ENCODE measurements at places on chromosomes 12 and 14.

DNA sequence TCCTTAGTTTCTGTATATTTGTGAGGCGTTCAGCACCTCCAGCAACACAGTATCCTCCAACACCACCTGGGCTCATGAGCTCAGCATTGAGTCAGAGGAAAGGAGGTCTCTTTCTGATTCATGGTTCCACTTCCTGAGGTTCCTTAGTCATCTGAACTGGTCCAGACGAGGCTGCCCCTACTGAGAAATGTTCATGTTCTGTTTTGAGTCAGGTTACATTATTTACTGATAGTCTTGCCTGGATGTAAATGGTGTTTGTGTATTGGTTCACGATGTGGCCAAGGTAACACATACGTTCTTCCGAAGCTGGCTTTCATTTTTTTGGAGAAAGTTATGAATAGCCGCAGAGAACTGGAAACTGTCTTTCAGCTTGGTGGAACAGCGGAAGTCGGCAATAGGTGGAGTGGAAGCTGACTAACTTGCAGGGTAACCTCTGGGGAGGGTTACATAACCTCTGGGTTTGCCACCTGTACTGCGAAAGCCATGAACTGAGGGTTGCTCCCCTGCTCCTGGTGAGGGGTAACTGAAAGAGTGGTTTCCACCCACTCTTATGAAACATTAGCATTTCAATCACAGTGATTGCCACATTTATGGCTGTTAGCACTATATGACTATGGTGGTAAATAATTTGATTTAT lies 42.2 kb upstream of the MANSC4 start:
- no peak for DNase-seq

GRCh38 chr12:123931686-123932321 lies 40.8 kb downstream of the CCDC92 start:
- DNase-seq = no peak

DNA sequence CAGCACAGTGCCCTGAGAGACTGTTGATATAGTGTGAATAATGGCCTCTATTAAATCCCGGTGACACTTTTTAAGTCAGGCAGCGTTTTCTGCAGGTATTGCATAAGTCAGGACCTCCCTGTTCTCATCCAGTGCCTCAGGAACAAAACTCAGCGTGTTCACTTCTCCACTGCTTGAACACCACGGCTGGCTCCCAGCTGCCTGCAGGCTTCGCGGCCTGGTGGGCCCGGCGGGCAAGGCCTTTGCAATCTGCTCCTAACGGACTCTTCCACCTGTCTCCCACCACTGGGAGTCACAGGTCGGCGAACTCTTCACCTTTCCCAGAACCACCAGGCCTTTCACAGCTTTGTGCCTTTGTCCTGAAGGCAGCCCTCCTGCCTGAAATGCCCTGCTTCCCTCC lies 18.7 kb downstream of the RFX4 start:
- no peak for DNase-seq

GRCh38 chr12:68739891-68740290 lies 6.1 kb upstream of the SLC35E3 start:
- no peak for DNase-seq

DNA sequence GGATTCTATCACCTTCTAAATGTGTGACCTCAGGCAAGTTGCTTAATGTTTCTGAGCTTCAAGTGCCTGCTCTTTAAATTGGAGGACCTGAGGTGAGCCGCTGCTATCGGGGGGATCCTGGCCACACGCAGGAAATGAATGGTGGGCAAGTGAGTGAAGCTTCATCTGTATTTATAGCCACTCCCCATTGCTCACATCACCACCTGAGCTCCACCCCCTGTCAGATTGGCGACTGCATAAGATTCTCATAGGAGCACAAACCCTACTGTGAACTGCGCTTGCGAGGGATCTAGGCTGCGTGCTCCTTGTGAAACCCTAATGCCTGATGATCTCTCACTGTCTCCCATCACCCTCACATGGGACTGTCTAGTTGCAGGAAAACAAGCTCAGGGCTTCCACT lies 158.6 kb upstream of the CCND2 start:
- DNase-seq = no peak

DNA sequence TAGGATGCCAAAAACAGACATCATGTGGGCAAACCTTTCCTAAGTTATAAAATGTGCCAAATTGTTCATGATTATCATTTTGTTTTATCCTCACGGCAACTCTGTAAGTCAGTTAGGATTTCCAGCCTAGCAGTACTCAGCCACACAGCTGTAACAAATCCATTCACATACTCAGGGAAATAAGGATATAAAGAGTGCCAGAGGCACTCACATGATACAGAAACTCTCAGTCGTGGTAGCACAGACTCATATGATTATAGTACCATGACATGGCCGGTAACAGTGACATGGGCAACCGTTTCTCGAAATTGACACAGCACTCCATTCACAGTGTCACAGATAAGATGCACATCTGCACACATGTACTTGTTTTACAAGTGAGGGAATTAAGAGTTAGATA lies 344.2 kb downstream of the LRIG3 start:
- no peak for DNase-seq

DNA sequence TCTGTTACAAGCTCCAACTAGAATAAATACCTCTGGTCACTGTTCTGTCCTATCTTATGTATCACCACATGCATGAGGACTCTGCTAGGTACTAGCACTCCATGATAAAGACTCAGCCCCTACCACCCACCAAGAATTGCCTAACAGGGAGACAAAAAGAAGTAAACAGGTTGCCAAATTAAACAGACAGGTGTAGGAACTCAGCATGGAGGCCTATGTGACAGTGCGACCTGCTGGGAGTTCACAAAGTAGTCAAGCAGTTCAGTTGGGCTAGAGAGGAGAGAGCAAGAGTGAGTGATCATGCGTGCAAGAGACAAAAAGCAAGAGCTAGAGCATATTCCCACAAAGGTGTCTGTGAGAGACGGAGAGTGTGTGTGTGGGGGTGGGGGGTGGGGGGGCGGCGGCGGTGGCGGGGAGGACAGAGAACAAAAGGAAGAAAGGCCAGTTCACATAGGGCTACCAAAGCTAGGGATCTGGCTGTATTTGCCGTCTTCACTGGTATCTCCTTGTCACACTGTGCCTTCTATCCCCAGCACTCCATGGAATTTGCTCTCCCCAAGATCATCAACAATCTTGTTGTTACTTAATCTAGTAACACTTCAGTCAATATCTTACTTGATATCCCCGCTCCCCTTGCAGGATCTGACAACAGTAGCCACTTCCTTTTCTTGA lies 81.2 kb downstream of the SPPL3 start:
- no peak for DNase-seq

DNA sequence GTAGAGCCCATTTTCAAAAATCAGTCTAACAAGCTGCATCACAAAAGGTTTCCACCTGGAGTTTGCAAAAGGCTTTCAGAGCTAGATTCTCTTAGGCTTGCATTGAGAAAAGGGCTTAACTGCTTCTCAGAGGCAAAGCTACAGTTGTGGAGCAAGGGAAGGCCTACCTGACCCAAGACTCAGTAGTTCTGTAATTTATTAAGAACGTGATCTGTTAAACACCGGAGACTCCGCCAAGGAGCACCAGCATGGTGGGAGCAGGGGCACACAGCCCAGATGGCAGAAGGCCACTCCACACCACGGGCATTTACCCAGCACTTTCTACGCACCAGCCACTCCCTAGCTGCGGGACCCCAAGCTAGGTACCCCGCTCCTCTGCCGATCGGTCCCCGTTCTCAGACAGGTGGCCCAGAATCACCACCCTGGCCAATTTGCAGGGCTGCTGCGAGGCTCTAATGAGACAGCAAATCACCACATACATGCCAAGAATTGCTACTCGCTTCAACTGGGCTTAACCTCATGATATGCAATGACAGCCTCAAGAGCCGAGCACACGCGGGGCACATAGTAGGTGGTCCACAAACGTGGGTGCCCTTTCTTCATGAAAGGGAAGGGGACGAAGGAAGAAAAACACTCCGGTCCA lies 1.5 kb downstream of the ITPK1 start:
- no peak for DNase-seq

GRCh38 chr12:53965281-53966084 lies 7.4 kb upstream of the HOXC11 start:
- no peak for DNase-seq

- no peak for DNase-seq
Observed at GRCh38 chr14:105861985-105862465, 335.6 kb downstream of the TMEM121 start.

GRCh38 chr12:8127138-8127537 lies 3.7 kb downstream of the CLEC4A start:
- peak; percentile 17 for DNase-seq

GRCh38 chr12:123942911-123943648 lies 29.6 kb downstream of the CCDC92 start:
- no peak for DNase-seq

DNA sequence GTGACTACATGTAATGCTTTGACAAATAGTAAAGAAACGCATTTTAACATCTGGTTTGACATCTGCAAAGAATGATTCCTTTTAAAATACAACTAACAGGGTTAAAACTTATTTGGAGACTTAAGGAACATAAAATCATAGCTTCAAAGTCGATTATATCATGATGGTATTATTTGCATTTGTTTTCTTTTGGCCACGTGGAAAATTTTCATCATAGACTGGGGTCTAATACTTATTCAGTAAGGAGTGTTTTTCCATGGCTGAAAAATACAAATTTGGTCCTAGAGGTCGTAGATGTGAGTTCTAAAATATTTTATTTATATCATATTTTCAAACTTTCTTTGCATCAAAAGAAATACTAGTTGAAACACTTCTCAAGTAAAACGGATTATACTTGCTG lies 31.5 kb upstream of the LMNTD1 start:
- no peak for DNase-seq

DNA sequence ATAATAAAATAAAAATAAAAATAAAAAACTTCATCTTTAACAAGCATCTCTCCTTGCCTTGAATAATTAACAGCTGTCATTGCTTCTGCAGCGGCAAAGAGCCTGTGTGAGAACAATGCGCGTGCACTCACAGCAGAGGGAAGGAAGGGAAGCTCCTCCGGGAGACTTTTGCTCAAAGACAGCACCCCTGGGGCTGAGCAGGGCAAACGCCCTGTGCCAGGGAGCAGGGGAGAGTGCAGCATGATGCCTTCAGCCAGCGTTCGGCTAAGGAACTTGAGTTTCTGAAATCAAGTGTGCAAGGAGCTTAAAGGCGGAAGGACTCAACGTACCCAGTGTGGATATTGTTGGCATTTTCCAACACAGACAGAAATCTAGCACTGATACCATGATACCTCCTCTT lies 120.5 kb downstream of the RIMBP2 start:
- DNase-seq = no peak

DNA sequence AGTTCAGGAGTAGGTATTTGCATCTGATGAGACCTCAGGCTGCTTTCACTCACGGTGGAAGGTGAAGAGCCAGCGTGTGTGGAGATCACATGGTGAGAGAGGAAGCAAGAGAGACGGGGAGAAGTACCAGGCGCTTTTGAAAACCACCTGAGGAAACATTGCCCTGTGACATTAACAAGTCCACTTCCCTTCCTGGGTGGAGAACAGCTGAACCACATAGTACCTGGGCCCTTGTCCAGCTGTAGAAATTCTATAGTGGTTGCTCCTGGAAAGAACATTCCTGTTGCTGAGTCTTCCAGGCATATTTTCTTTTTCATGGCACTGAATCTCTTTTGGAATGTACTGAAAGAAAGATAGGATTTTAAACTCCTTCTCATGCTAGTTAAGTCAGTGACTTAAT lies 87.3 kb upstream of the RIN3 start:
- DNase-seq = no peak

- no peak for DNase-seq
Observed at GRCh38 chr12:69415471-69416275, 54.5 kb upstream of the FRS2 start.

- DNase-seq = no peak
Observed at GRCh38 chr12:97306147-97306546, 156.5 kb upstream of the RMST start.

- no peak for DNase-seq
Observed at GRCh38 chr12:109173443-109174240, 57.3 kb downstream of the ACACB start.

GRCh38 chr12:27821259-27821973 lies 41.4 kb upstream of the MANSC4 start:
- peak; percentile 68 for DNase-seq

DNA sequence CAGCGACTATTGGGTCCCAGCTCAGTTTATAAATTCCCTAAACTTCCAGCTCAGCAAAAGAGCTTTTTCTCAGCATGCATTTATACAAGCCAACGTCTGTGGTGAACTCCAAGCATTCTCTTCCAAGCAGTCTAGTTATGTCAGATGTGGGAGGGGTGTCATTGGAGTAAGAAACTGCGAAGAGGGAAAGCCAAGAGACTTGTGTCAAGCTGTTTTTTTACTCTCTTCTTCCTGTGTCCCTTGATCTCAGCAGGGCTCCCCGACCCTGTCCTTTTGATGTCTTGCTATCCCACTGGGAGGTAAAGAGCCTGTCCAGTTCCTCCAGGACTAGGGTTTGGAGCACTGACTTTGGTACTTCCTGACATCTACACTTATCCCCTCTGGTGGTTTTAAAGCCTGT lies 69.0 kb downstream of the PPM1H start:
- DNase-seq = no peak

GRCh38 chr12:88559772-88560171 lies 20.5 kb downstream of the KITLG start:
- no peak for DNase-seq

DNA sequence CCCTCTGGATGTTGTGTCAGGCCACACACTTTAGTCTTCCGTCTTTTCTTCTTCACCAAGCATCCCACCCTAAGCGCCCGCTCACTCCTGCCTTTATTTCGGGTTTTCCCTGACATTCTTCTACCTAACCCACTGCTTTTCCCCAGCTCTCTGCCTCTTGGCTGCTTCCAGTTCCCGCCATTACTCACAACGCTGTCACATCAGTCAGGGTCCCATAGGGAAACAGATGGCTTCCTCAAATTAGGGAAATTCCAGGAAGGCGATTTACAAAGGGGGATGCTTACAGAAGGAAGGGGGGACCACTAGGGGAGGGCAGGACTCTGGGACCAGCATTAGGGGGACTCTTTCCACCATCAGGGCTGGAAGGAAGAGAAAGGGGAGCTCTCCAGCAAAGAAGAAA lies 9.2 kb upstream of the PPP1R13B start:
- no peak for DNase-seq

DNA sequence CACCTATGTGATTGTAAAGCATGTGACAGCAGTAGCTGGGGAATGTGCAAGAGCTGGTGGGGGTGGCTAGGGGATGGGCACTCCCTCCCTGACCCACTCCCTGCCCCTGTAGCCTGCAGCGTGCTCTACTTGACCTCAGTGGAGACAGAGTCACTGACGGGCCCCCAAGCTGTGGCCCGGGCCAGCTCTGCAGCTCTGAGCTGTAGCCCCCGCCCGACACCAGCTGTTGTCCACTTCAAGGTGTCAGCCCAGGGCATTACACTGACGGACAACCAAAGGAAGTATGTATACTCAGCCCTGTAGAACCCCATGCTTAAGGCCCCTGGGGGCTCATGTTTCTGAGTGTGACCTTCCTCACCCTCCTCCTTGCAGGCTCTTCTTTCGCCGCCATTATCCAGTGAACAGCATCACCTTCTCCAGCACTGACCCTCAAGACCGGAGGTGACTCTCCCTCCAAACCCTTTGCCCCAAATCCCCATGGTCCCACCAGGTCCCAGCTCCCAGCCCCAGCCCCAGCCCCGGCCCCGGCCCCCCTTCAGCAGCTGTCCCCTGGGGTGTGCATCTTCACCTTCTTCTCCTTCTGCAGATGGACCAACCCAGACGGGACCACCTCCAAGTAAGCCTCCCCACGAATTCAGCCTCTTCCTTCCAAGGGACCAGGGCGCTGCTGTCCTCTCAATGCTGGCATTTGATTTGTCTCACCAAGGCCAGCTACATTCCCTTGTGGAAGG lies 13.3 kb downstream of the TNS2 start:
- DNase-seq = no peak

- no peak for DNase-seq
Observed at GRCh38 chr12:72241552-72241951, 30.6 kb upstream of the TRHDE start.

- DNase-seq = no peak
Observed at GRCh38 chr14:99173086-99173485, 98.9 kb downstream of the BCL11B start.
